ENCODE measurements at places on chromosomes 2 and 18.
A peak's percentile ranks its signal among the peaks of the same experiment; 100 is the strongest.

- DNase-seq: no peak
These were observed 116.1 kb upstream of the OTX1 start for GRCh38 chr2:62934517-62934916.

GRCh38 chr2:75954761-75955160 lies 244.0 kb upstream of the GCFC2 start:
- DNase-seq: no peak

- DNase-seq: no peak
These were observed 280.2 kb downstream of the SRBD1 start for GRCh38 chr2:45330637-45331409.

- DNase-seq: no peak
These were observed 12.1 kb upstream of the ALLC start for GRCh38 chr2:3645745-3646389.

DNA sequence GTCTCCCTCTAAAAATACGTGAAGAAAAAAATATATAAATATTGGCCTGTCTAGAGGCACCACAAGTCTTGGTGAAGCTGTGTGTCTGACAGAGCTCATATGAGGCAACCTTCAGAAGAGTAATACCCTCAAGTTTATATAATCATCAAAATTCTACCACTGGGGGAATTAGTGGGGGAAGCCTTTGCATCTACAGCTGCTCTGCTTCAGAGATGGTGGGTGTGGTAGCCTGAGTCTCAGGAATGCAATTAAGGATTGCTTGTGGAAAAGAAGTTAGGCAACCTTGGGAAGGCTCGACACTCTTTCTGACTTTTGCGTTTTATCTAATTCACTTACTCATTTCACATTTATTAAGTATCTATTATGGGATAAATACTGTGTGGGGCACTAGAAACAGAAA lies 17.4 kb downstream of the TPGS2 start:
- DNase-seq: no peak

- DNase-seq: no peak
These were observed 8.9 kb upstream of the REL start for GRCh38 chr2:60872510-60872928.

GRCh38 chr2:177419274-177419673 lies 26.7 kb downstream of the AGPS start:
- DNase-seq: no peak

- no peak for DNase-seq
These were observed 242.5 kb downstream of the SH3BP4 start for GRCh38 chr2:235194351-235194750.

GRCh38 chr2:222424729-222425671 lies 657 bp downstream of the SGPP2 start:
- no peak for DNase-seq

DNA sequence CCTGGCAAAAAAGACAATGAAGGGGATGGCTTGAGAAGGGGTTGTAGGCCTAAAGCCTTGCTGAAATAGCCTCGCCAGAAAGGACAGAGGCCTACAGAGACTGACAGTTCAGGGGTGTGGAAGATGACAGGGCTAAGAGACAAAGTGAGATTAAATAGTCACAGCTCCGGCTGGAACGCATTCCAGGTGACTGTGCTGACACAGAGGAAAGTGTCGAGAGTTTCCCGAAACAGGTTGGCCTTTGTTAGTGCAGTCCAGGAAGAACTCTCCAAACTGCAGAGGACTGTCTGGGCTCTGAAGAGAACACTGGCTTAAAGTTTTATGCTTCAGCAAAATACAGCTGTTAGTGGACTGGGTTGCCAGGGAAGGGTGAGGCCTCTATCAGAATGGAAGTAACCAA lies 52.8 kb downstream of the METTL4 start:
- no peak for DNase-seq

- no peak for DNase-seq
These were observed 179.4 kb downstream of the DOK6 start for GRCh38 chr18:69580107-69580506.

DNA sequence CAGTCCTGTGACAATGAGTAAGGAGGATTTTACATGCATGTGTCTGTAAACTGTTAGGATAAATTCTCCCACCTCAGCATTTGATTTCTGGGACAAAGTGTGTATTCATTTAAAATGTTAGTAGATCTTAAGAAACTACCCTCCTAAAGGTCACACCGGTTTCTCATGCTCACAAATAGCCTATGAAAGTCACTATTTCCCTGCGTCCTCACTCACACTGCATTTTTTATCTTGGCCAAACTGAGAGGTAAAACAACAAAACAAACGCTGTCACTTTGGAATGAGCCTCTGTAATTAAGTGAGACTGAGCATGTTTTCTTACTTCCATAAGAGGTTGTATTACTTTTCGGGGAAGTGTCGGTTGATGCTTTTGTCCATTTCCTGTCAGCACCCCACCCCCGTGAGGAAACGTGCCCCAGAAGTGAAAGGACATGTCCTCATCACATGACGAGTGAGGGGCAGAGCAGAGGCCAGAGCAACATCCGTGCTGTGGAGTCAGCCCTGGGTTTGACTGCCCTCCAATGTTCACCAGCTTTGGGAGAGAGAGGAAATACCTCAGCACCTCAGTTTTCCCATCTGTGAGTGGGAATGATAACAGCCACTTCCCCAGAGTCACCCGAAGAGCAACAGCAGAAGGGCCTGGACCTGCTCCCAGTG lies 3.1 kb downstream of the GYPC start:
- DNase-seq: peak; percentile 78

- no peak for DNase-seq
These were observed 128.3 kb downstream of the PRPF40A start for GRCh38 chr2:152588998-152589397.

DNA sequence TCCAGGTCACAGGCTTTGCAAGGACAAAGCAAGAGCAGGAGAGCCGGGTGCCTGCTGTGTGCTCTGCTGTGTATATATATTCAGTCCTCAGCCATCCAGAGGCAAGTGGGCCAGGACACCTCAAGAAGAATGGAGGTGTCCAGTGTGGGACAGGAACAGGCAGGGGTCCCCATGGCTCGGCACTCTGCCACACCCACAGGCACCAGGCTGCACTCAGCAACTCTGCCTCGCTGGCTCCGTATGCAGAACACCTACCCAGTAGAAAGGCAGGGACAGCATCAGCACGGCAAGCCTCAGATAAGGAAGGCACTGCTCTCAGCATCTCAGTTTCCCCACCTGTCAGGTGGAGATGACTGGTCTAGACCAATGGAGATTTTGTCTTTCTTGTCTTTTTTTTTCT lies 57.8 kb downstream of the DNMT3A start:
- DNase-seq: no peak

- DNase-seq: no peak
These were observed 55.5 kb downstream of the INHBB start for GRCh38 chr2:120401275-120402066.

- no peak for DNase-seq
These were observed 151.0 kb downstream of the ACOXL start for GRCh38 chr2:110883406-110883805.

DNA sequence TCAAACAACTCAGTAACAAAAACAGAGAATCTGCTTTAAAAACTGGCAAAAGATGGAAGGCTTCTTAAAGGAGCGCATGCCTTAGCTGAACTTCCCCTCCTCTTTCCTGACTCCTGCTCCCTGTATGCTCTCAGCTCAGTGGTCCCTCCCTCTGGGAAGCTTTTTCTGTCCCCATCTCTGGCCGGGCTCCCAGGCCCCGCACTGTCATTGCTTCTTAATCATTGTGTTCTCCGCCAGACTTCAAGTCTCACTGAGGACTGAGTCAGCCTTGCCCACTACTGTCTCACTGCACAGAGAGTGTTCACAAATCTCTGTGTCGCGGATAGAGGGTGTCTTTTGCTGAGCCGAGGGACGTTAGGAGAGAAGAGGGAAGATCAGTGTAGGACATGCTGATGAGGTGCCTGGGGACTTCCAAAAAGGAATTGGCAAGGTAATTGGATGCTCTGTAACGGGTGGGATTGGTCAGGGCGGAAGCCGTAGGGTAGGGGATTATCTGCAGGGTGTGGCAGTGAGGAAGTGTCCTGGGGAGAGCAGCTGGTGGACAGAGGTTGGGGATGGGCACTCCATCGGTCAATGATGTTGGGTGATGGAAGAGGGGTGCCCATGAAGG lies 16.2 kb downstream of the TOGARAM2 start:
- no peak for DNase-seq

GRCh38 chr2:226600184-226600583 lies 199.4 kb downstream of the IRS1 start:
- DNase-seq: no peak

DNA sequence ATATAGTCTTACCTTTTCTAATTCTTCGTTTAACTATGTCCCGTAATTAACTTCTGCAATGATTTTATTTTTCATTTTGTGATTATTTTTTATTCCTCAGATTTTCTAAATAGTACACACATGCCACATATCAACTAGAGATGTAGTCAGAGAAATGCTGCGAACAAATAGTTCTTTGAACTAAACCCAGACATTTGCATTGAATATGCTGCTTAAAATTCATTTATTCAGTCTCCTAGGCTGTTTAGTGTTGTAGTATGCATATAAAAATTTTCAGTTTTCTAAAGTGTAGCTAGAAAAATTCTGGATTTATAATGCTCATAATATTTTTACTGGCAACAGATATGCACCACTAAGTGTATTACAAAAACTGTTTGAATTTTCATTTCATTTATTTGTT lies 68.9 kb upstream of the SLC38A11 start:
- no peak for DNase-seq

- DNase-seq: no peak
These were observed 9.9 kb upstream of the ODC1 start for GRCh38 chr2:10457846-10458598.

GRCh38 chr2:71150082-71150816 lies 19.8 kb downstream of the MPHOSPH10 start:
- no peak for DNase-seq

DNA sequence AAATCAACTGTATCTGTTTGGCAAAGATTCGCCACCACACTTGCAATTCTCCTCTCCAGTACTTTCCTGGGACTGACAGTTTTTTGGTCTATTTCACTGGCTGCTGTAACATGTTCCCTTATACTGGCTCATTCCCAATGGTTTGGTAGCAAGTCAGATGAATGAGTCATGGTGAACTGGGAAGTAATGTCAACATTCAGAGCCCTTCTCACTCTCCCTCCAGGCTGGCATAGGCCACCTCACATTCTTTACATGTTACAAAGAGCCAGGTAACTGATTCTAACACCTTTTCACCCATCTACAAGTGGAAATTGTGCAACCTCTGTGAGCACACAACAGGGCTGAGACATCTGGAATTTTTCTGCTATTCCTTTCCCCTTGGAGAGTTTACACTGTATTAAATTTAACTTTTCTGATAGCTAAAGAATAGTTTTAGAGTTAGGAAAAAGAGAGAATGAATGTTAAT lies 111.3 kb upstream of the TLK1 start:
- DNase-seq: no peak

GRCh38 chr2:170928036-170928823 lies 823 bp upstream of the GORASP2 start:
- no peak for DNase-seq

DNA sequence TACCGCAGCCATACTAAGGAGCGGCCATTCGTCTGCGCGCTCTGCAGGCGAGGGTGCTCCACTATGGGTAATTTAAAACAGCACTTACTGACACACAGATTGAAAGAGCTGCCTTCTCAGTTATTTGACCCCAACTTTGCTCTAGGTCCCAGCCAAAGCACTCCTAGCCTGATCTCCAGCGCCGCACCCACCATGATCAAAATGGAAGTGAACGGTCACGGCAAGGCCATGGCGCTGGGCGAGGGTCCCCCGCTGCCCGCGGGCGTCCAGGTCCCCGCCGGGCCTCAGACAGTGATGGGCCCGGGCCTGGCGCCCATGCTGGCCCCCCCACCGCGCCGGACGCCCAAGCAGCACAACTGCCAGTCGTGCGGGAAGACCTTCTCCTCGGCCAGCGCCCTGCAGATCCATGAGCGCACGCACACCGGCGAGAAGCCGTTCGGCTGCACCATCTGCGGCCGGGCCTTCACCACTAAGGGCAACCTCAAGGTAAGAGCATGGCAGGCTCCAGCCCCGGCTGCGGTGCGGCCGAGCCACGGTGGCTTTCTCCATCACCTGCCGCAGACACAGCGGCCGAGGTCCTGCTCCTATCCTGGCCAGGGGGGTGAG lies 15.5 kb downstream of the SALL3 start:
- no peak for DNase-seq

DNA sequence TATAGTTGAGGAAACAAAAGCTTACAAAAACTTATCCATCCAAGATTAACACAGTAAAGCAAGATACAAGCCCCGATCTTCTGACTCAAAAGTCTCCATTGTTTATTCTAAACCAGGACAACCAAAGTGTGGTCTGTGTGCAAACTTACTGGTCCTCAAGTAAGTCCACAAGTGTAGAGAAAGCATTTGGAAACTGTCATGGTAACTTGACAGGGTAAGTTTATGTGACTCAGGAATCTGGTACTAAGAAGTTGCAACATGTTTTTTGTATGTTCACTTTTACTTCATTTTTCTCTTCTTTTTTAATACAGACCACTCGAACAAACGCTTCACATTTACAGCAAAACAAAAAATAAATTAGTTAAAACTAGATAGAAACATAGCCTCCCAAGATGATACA lies 9.4 kb downstream of the MBD2 start:
- DNase-seq: no peak

DNA sequence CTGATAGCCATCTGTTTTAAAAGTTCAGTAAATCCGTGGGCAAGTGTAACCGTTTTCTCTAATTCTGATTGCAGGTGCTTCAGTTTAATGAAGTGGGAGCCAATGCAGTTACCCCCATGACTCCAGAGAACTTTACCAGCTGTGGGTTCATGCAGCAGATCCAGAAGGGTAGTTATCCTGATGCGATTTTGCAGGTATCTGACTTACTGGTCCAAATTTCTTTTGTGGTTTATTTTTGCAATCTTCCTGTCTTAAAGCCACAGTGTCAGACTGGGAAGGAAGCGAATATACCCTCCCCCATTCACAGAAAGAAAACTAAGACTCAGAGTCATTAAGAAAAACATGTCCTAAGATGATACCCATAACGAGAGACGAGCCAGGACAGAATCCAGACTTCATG lies 7.7 kb downstream of the SERPINB2 start:
- no peak for DNase-seq

- no peak for DNase-seq
These were observed 145.9 kb upstream of the COPS8 start for GRCh38 chr2:236939721-236940231.

- DNase-seq: no peak
These were observed 192.6 kb upstream of the TCF4 start for GRCh38 chr18:55780586-55781071.

Data from tibial nerve (tissue), 4 donors.